ENCODE measurements at places on chromosomes 4 and X. TPM values are rescaled to one million over a fixed set of nuclear protein-coding genes. Genes with fewer than 3 reads are reported as not detected.

GRCh38 chr4:78265006-78265405 lies 207.9 kb downstream of the FRAS1 start:
- no peak for DNase-seq

GRCh38 chr4:77595364-77595973 lies 10.2 kb upstream of the CXCL13 start:
- no peak for DNase-seq

ING2 gene
- 13.9 TPM for total RNA-seq

DNA sequence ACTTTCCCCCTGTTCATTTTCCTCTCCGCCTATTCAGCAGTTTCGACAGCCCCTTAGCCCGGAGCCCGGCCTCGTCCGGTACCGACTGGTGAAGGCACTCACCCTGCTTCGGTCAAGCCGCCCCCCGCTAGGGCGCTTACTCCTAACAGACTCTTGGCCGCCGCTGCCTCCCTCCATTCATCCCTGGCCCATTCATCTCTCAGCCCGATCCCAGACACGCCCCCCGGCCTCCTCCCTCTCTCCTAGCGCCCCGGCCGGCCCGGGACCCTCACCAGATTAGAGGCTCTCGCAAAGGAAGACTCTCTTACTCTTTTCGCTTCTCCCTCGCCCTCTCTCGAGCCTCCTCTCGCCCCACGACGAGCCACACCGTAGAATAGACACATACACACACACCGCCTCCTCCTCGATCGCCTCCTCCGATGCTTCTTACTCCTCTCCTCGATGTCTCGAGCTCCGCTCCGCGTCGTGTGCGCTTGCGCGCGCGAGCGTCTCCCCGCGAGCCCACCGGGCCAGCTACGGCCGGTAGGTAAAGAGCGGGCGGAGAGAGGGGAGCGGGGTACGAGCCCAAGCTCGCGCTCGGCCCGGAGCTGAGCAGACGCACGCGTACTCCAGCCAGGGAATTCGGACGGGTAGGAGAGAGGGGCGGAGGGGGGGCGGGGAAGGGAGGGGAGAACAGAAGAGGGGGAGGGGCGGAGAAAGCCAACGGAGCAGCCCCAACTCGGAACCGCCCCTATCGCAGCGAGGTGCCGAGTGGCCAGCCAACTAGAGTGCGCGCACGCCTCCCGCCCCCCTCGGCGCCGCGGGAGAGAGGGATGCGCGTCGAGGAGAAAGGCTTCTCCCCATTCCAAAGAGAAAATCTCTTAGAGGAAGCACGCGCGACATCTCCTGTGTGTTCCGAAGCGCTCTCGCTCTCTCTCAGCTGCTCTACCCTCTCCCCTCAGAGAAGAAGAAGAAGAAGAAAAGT lies at the start of gene WNK3:
Gene WNK3, minus strand, starts transcription at position 633 of the 964 bp plus-strand sequence.
- peak; percentile 72 for DNase-seq

- DNase-seq = no peak
Observed at GRCh38 chrX:12901486-12901885, 4.9 kb upstream of the TLR8 start.

LRCH2 gene
- 30.6 TPM for total RNA-seq

GRCh38 chr4:75675004-75675531 lies 1.9 kb upstream of the G3BP2 start:
- DNase-seq = no peak

- no peak for DNase-seq
Observed at GRCh38 chr4:149211876-149212275, 603.8 kb downstream of the IQCM start.
